Stimulated activated CD4-positive, alpha-beta T cell treated with anti-CD3 and anti-CD28 coated beads, Interleukin-12 subunit alpha, Interleukin-12 subunit beta, amount 100 ng/mL, for 24 hours (primary cell): ENCODE measurements at places on chromosomes 5 and 9.
A peak's percentile ranks its signal among the peaks of the same experiment; 100 is the strongest.

DNA sequence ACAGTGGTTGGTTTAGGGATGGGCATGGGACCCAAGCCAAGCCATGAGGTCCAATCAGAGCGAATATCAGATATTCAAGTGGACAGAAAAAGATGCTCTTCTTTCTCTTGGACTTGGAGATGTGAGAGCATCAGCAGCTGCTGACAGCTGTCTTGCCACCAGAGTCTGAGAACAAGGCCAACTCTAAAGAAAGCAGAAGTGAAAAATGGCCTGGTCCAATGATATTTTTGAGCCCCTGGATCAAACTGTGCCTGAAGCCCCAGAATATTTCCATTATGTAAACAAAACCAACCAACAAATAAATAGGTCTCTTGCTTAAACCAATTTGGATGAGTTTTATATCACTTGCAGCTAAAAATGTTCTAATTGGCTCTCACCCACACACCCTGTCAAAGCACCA is 30.7 kb upstream of the JADE2 start:
- no peak for DNase-seq

DNA sequence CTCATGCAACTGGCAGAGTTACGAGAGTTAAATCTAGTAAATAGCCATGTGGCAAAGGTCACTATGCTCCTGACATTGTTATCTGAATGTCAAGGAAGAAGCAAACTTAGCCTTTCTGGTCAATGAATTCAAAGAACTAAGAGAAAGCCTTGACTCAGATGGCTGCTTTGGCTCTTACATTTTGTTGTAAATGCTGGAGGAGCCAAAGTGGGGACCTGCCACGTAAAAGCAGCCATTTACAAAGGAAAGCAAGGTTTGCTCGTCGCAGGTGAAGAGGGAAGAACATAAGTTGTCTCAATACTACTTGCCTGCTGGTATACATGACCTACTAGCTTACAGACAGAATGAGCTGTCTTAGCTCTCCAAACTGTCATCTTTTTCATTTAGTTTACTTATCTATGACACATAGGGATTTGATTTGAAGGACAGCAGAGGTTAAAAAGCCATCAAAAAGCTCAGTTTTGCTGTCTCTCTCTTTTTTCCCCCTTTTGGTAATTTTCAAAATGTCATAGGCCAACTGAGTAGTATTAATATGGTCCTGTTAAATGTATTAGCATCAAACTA is 1052.8 kb upstream of the DMAC1 start:
- DNase-seq = no peak

DNA sequence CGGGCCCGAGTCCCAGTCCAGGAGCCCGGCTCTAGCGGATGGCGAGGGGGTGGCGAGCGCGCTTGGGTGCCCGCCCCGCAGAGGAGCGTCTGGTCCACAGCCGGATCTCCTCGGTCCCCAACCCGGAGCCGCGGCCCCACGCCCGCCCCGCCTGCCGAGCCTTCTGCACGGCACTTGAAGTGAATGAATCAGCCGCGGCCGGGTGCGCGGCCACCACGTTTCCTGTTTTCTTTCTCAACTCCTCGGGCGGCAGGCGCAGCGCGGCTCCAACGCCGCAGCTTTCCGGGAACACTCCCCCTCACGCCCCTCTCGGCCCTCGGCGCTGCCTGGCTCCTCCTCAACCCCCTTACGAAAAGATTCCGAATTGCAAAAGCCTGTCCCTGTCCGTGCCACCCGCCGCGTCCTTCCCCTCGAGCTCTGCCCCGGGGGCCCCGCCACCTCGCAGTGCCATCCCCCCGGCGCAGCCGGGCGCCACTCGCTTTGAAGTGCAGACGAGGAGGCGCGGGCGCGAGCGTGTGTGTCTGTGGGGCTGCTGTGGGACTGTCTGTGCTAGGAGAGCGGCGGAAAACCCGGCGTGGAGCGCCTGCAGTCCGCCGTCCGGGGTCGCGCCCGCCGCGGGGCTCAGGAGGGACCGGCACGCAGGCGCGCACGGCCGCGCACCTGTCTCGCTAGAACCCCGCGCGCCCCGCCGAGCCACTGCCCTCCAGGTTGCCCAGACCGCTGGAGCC is 456.6 kb downstream of the RAB3C start:
- DNase-seq = peak; percentile 84

- DNase-seq = no peak
Measured at GRCh38 chr5:103489307-103489706, 73.3 kb downstream of the NUDT12 start.

DNA sequence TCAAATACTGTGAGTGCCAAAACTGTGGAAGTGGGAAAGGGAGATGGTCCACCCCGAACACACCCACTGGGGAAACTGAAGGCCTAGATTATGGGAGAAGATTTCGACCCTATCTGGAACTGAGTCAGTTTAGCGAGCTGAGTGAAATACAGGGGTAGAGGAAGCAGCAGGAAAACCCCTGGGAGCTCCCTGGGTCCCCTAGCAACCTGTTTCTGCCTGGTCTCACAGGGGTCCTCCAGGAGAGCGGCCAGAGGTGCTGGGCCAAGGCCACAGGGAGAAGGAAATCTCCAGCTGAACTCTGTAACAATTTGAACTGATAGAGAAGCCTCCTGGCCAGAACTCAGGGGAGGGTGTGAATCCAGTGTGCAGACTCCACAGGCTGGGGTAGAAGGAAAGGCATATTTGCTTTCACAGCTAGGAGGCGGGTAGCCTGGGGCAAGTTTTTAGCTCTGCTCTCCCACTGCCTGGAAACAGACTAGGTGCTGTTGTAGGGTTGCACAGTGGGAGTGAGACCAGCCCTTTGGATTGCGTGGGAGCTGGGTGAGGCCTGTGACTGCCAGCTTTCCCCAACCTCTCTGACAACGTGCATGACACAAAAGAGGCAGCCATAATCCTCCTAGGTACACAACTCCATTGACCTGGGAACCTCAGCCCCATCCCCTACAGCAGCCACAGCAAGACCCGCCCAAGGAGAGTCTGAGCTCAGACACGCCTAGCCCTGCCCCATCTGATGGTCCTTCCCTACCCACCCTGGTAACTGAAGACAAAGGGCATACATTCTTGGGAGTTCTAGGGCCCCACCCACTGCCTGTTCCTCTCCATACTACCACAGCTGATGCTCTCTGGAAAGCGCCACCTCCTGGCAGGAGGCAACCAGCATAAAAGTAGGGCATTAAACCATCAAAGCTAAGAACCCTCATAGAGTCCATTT is 78.8 kb upstream of the GPBP1 start:
- DNase-seq = no peak

DNA sequence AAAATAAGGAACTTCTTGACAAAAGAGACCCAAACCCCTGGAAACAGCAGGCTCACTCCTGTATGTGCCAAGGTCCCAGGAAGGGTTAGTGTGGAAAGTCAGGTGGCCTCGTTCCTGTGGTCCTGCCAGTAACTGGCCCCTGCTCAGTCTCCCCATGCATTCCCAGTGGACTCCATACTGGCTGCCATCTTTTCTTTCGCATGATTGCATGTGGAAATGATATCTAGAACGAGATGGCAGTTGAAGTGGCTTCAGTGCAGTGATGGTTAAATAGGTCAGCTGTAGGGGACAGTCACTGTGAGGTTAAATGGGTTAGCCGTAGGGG is 30.4 kb downstream of the AHRR start:
- no peak for DNase-seq

DNA sequence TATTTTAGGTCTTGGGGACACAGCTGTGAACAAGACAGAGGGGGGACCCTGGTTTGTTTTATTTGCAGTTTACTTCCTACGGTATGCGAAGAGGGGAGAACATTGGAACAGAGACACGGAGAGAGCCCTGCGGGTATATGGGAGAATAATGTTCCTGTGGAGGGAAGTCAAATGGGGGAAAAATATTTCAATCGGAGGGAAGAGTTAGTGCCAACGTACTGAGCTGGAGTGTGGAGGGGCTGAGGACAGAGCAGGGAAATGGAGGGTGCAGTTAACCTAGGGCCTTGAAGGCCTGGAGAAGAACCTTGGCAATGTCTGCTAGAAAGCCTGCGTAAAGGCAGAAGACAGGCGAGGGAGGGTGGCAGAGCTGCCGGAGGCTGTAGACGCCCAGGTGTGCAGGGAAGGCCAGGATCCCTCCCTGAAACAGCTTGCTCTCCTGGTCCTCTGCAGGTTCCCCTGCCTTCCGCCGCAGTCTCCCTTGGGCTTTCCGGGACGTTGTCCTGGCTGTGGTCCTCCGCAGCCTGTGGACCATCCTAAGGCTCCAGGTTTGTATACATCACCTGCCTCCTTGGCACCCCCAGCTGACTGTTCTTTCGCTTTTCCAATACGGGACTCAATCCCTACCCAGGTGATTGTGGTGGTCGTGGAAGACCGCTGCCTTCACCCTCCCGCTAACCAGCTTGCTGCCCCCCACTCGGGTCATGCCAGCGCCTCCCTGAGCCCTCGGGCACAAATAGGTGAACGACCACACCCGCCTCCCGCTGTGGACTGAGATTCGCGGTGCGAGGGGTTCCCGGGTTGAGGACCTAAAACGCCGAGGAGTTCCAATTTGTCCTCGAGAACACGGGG is 1.9 kb upstream of the RACK1 start:
- no peak for DNase-seq

DNA sequence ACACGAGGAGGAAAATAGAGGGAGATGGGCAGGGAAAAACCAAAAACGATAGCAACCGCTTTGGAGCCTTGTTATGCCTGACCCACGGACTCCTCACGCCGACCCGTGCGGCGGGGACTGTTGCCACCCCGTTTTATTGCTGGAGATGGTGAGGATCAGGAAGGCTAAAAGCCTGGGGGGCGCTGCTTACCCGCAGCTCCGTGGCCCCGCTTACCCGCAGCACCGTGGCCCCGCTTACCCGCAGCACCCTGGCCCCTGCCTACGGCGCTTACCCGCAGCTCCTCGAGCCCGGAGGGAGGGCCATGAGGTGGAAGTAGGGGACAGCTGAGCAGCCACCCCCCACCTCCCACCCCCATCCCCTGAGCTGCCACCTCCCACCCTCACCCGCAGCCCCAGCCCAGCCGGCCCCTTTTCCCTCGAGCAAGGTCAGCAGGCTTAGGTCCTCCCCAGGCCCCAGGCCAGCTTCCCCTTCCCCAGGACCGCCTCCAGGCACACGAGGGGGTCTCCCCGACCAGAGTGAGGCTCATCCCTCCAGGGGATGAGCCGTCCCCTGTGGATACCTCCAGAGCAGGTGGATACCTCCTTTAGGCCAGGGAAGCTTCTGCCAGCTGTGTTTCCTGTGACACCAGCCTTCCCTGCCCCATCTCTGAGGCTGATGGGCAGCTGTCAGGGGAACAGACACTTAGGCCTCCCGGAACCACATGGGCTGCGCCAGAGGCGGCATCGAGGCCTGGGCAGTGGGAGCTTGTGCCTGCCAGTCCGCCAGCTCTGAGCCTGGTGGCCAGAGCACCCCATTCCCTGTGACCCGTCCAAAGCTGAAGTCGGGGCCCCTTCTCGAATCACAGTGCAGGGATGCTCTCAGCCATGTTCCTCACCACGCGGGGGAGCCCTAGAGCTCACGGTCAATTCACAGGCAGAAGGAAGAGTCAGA is 92.3 kb downstream of the LMX1B start:
- DNase-seq = peak; percentile 52

DNA sequence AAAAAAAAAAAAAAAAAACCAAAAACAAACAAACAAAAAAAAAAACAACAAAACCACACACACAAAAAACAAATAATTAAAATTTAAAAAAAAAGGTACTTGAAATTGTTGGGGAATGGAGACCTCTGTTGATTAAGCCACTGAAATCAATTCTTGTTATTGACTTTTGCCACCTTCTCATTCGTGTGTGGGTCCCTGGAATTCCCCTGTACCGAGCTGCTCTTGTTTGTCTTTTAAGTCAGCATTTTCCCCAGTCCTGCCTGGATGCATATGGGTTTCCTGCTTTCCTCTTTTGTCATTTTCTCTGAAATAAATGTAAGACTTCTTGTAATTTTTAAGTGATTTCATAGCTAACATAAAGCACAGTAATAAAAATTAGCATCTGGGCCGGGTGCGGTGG is 45.5 kb downstream of the GPBP1 start:
- DNase-seq = no peak

- no peak for DNase-seq
Measured at GRCh38 chr5:137564398-137564961, 65.4 kb upstream of the SPOCK1 start.

DNA sequence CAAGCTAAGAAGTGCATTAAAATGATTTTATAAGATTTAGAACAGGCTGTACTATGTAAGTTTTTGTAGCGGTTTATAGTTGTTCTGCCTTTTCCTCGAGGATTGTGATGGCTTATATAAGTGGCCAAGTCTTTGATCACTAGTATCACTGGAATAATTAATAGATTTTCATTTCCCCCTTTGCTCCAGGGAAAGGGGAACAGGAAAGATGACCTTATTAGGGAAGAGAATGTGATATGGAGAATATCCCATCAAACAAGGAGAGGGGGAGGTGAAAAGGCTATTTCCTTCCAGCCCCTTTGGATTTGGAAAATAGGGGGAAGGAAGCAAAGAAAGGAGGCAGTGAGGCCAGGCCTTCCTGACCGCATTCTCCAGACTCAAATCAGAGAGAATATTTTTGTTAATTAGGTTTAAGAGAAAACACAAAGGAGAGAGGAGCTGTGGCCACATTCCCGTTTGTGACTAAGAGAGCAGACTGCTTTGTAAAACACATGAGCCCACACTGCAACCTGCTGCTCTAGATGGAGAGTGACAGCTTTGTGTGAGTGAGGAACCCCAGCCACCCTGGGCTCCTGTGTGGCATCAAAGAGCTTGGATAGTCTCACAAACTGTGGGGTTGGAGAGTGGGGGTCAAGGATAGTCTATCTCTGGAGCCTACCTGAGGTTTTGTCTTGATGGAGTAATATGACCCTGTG is 359.5 kb downstream of the DTWD2 start:
- DNase-seq = no peak

GRCh38 chr5:124669956-124670721 is 76.3 kb downstream of the ZNF608 start:
- DNase-seq = no peak

DNA sequence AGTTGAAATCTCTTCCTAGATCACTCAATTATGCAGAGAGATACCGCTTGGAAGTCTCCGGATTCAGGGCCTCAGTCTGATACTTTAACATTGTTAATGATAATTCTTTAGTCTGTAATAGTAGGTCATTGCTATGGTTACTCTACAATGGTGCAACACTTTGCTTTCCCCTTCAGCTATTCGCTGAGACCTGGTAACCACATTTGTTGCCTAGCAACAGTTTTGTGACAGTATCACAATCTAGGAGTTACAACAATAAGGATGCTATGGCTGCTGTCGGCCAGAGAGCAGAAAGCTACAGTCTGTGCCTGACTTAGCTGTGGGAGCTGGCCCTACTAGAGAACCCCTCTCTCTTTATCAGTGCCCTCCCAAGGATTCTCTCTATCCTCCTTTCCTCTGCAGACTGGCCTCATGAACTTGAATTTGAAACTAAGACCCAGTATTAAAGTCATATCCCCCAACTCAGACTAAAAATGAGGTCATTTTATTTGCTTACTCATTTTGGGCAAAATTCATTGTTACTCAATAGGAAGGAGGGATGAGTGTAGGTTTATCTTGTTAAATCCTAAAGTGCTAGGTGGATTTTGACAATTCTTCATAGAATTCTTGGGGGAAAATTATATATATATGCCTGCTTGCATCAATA is 39.3 kb downstream of the NR2F1 start:
- DNase-seq = no peak

DNA sequence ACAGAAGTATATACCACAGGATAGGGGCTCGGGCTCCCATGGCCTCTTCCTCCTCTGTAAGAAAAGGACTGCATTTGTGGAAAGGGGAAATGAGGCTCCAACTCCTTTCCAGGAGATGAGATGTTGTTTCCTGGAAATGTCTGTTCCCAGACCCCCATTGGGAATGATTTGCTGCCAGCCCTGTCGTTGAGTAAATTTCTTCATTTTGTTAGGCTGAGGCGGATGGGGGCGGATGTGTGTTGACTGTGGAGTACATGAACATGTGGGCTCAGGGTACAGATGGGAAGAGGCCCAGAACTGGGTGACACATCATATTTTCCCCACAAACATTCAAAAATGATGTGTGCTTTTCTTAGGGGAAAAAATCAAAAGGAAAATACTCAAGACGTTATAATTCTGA is 28.8 kb upstream of the TNFAIP8 start:
- peak; percentile 55 for DNase-seq
